ENCODE measurements at places on chromosomes 5 and 9.

GRCh38 chr5:17336054-17336453 is 118.6 kb downstream of the BASP1 start:
- no peak for DNase-seq
- no peak overlapping the region for H3K4me3 ChIP-seq
- no peaks in the 10 kb centered on the region for H3K36me3 ChIP-seq
- no peak overlapping the region for H3K27ac ChIP-seq

- no peaks in the 10 kb centered on the region for H3K27me3 ChIP-seq
- H3K36me3 ChIP-seq, result no peaks in the 10 kb centered on the region
- no peak overlapping the region for H3K27ac ChIP-seq
- no peak for DNase-seq
These were observed 353.2 kb downstream of the PRR16 start for GRCh38 chr5:120817044-120817985.

DNA sequence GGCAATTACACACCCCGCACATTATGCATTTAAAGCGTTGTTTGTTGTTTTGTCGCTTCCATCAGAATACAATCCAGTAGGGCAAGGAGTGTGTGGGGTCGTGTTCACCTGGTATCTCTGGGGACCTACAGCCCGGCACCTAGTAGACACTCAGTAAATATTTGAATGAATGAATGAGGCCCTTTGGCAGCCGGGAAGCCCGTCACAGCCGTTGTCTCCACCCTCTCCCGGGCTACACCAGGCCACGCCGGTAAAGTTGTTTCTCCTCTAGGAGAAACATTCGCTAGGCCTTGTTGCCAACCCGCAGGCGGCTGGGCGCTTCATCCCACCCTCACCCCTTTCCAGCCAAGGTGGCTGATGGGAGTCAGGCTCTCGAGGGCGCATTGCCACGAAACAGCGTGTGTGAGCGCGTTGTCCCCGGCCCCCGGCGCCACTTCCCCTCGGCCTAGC is 876 bp upstream of the JAK2 start:
- H3K27me3 ChIP-seq, result no peaks in the 10 kb centered on the region
- H3K36me3 ChIP-seq, result no peaks in the 10 kb centered on the region
- no peak for DNase-seq
- peak overlapping the region; percentile 81 for H3K27ac ChIP-seq
- peaks cover 39% of the 10 kb centered on the region for H3K4me1 ChIP-seq

- no peak overlapping the region for H3K4me3 ChIP-seq
- no peak for DNase-seq
- H3K27me3 ChIP-seq, result no peaks in the 10 kb centered on the region
- no peak overlapping the region for H3K27ac ChIP-seq
These were observed 424.6 kb downstream of the CCDC171 start for GRCh38 chr9:15977438-15977837.

DNA sequence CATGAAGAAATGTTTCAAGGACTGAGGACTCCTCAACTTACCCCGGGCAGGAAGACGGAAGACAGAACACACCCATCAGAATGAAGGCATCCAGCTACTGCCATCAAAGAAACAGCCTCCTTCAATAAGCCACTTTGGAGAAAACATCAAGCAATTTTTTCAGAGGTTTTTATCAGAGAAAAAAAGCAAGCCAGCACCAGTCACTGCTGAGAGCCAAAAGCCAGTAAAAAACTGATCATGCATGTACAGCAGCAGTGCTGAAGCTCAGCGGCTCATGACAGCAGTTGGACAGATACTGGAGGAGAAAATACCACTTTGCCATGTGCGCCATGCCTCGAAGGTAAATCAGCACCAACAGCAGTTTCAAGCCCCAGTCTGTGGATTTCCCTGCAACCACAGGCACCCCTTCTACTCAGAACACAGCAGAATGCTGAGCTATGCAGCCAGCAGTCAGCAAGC is 10.1 kb upstream of the ZNF484 start:
- H3K4me3 ChIP-seq, result no peak overlapping the region
- DNase-seq, result no peak
- H3K27ac ChIP-seq, result no peak overlapping the region
- no peaks in the 10 kb centered on the region for H3K36me3 ChIP-seq

GRCh38 chr5:137252512-137252911 is 246.6 kb downstream of the SPOCK1 start:
- no peaks in the 10 kb centered on the region for H3K4me1 ChIP-seq
- DNase-seq, result no peak
- no peaks in the 10 kb centered on the region for H3K27me3 ChIP-seq
- no peaks in the 10 kb centered on the region for H3K36me3 ChIP-seq
- no peak overlapping the region for H3K4me3 ChIP-seq

GRCh38 chr9:89234205-89235067 is 55.8 kb upstream of the SHC3 start:
- H3K36me3 ChIP-seq, result no peaks in the 10 kb centered on the region
- H3K27ac ChIP-seq, result no peak overlapping the region
- H3K4me3 ChIP-seq, result peak overlapping the region; percentile 45
- no peaks in the 10 kb centered on the region for H3K27me3 ChIP-seq

DNA sequence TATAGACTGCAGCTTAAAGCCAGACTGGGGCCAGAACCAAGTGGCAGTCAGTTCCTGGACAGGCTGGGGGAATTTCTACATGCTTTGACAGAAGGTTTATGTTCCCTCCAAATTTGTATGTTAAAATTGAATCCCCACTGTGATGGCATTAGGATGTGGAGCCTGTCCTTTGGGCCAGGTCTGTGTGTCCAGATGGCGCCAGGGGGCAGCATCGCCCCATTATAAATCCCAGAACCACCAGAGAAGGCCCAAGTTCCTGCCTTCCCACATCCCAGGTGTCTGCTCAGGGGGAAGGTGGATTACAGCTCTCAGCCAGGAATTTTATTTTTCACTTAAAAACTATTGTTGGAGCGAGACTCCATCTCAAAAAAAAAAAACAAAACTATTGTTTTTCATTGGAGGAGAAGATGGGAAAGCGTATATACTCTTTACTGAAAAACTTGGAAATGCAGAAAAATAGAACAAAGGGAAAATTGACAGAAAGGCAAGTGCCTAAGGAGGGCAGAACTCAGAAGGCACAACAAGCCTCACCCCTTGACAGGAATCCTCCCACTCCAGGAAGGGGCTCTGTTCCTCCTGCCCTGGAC is 5.0 kb downstream of the IL3 start:
- peak; percentile 65 for DNase-seq
- H3K4me3 ChIP-seq, result no peak overlapping the region

GRCh38 chr5:106454651-106455415 is 1215.9 kb downstream of the EFNA5 start:
- H3K27ac ChIP-seq, result peak overlapping the region; percentile 74
- H3K4me3 ChIP-seq, result no peak overlapping the region
- H3K4me1 ChIP-seq, result peaks cover 14% of the 10 kb centered on the region
- no peaks in the 10 kb centered on the region for H3K36me3 ChIP-seq
- DNase-seq, result peak; percentile 2
- no peaks in the 10 kb centered on the region for H3K27me3 ChIP-seq

- no peak for DNase-seq
- no peak overlapping the region for H3K4me3 ChIP-seq
- H3K27me3 ChIP-seq, result peaks cover 36% of the 10 kb centered on the region
- H3K36me3 ChIP-seq, result no peaks in the 10 kb centered on the region
These were observed 597 bp upstream of the IRX4 start for GRCh38 chr5:1883120-1883924.

- no peak for DNase-seq
- no peaks in the 10 kb centered on the region for H3K27me3 ChIP-seq
- H3K27ac ChIP-seq, result no peak overlapping the region
- no peak overlapping the region for H3K4me3 ChIP-seq
These were observed 551.9 kb downstream of the PRELID2 start for GRCh38 chr5:145283141-145283810.

GRCh38 chr5:139147483-139148087 is 50.6 kb downstream of the SIL1 start:
- H3K36me3 ChIP-seq, result no peaks in the 10 kb centered on the region
- peaks cover 30% of the 10 kb centered on the region for H3K4me1 ChIP-seq
- no peak overlapping the region for H3K4me3 ChIP-seq
- no peaks in the 10 kb centered on the region for H3K27me3 ChIP-seq
- no peak for DNase-seq

GRCh38 chr5:101482931-101483330 is 579.8 kb upstream of the ST8SIA4 start:
- no peak overlapping the region for H3K27ac ChIP-seq
- H3K4me3 ChIP-seq, result no peak overlapping the region
- H3K4me1 ChIP-seq, result no peaks in the 10 kb centered on the region
- no peak for DNase-seq

- H3K36me3 ChIP-seq, result no peaks in the 10 kb centered on the region
- no peak overlapping the region for H3K27ac ChIP-seq
- no peaks in the 10 kb centered on the region for H3K27me3 ChIP-seq
- DNase-seq, result no peak
- no peak overlapping the region for H3K4me3 ChIP-seq
These were observed 32.9 kb downstream of the SEMA4D start for GRCh38 chr9:89465001-89465451.

GRCh38 chr5:34738381-34738780 is 82.3 kb downstream of the RAI14 start:
- peaks cover 14% of the 10 kb centered on the region for H3K4me1 ChIP-seq
- no peak overlapping the region for H3K4me3 ChIP-seq
- no peaks in the 10 kb centered on the region for H3K27me3 ChIP-seq
- H3K36me3 ChIP-seq, result peaks cover 14% of the 10 kb centered on the region
- H3K27ac ChIP-seq, result no peak overlapping the region
- no peak for DNase-seq

DNA sequence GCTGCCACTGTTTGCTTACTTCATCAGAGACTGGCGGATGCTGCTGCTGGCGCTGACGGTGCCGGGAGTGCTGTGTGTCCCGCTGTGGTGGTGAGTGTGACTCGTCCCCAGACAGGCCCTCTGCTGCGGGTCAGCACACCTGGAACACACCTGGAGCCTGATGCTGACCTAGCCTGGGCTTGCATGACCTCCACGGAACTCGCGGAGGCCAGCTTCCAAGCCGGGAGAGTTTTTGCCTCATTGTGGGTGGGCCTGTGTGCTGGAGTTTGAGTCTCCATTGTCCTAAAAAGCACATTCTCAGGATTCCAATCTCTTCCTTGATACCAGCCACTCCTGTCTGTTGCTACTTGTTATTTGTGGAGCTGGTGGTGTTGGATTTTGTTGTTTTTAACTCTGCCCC is 28.1 kb downstream of the SLC22A4 start:
- H3K4me1 ChIP-seq, result no peaks in the 10 kb centered on the region
- H3K4me3 ChIP-seq, result no peak overlapping the region
- H3K27ac ChIP-seq, result no peak overlapping the region
- DNase-seq, result no peak
- no peaks in the 10 kb centered on the region for H3K36me3 ChIP-seq

DNA sequence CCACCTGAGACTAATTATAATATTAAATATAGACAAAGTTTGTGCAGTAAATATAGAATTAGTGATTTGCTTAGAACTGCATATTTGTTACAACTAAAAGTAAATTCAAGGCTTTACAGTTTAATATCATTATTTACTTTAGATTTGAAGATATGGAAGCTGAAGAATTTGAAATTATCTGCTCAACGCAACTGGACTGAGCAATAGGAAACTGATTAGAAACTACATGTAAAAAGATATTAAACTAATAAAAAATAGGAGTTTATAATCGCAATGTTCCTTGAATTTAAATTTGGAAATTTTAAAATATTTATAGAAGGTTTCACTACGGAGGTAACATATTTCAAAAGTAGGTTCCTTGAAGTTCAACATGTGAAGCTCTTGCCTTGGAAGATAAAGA is 55.2 kb downstream of the CDH10 start:
- no peaks in the 10 kb centered on the region for H3K4me1 ChIP-seq
- no peak overlapping the region for H3K4me3 ChIP-seq
- no peak overlapping the region for H3K27ac ChIP-seq
- no peaks in the 10 kb centered on the region for H3K27me3 ChIP-seq
- DNase-seq, result no peak

GRCh38 chr9:72557549-72557948 is 36.1 kb downstream of the TMC1 start:
- no peak overlapping the region for H3K4me3 ChIP-seq
- H3K36me3 ChIP-seq, result no peaks in the 10 kb centered on the region
- no peaks in the 10 kb centered on the region for H3K27me3 ChIP-seq
- H3K4me1 ChIP-seq, result peaks cover 80% of the 10 kb centered on the region
- H3K27ac ChIP-seq, result peak overlapping the region; percentile 92

GRCh38 chr5:42985129-42986037 is 54.7 kb downstream of the ANXA2R start:
- no peaks in the 10 kb centered on the region for H3K27me3 ChIP-seq
- H3K4me1 ChIP-seq, result peaks cover 55% of the 10 kb centered on the region
- peak overlapping the region; percentile 85 for H3K27ac ChIP-seq
- no peaks in the 10 kb centered on the region for H3K36me3 ChIP-seq

GRCh38 chr5:57576317-57576716 is 93.7 kb upstream of the ACTBL2 start:
- no peak for DNase-seq
- H3K27me3 ChIP-seq, result no peaks in the 10 kb centered on the region
- no peak overlapping the region for H3K27ac ChIP-seq
- H3K36me3 ChIP-seq, result no peaks in the 10 kb centered on the region
- H3K4me3 ChIP-seq, result no peak overlapping the region

GRCh38 chr9:74953235-74953751 is 581 bp upstream of the C9orf40 start:
- no peaks in the 10 kb centered on the region for H3K36me3 ChIP-seq
- peak overlapping the region; percentile 97 for H3K4me3 ChIP-seq
- H3K27ac ChIP-seq, result peak overlapping the region; percentile 60
- H3K27me3 ChIP-seq, result no peaks in the 10 kb centered on the region
- peaks cover 6% of the 10 kb centered on the region for H3K4me1 ChIP-seq

- no peaks in the 10 kb centered on the region for H3K27me3 ChIP-seq
- H3K36me3 ChIP-seq, result no peaks in the 10 kb centered on the region
- DNase-seq, result no peak
These were observed 42.1 kb downstream of the SLC46A2 start for GRCh38 chr9:112848316-112849151.

DNA sequence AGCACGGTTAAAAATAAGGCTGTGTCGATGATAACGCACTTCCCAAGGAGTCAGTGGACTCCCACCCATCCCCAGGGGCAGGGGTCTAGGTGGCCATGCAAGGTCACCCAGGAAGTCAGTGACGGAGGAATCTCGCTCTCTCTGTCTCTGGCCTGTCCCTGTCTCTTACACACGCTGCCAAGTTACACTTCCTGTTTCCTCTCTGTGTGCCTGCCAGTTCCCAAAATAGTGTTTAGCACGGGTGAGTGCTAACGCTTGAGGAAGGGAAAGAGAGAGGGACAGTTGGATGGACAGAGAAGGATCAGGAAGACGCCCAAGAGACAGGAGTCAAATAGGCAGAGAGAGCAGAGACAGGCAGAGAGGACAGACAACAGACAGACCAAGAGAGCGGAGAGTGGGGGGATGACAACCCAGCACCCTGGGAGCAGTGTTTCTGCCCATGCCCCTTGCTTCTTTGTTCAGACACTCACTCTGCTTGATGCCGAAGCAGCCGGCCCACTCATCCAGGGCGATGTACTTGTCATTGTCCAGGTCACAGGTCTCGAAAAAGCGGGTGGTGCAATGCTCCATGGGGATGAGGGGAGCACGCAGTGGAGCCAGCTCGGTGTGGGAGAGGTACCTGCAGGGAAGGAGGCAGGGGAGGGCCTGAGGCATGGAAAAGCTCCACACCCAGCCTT is 23.0 kb downstream of the SPARC start:
- H3K27me3 ChIP-seq, result no peaks in the 10 kb centered on the region
- H3K27ac ChIP-seq, result no peak overlapping the region
- DNase-seq, result no peak
- no peaks in the 10 kb centered on the region for H3K36me3 ChIP-seq

DNA sequence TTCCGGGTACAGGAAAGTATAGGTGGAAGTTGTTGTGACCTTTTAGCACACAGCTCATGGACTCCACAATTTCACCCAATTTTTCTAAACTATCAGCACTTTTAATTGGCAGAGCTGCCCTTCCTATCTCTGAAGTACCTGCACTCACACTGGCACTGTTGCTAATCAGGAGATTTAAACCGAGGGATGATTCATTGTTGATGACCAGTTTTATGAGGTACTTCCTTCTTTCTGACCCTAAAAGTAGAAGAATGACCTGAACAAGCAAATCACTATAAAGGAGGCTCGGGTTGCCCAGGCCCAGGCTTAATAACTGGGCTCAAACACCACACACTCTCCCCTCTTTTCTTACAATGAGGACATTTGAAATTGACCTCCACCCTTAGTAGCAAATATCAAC is 105.9 kb downstream of the KCNN2 start:
- no peak for DNase-seq
- H3K4me3 ChIP-seq, result no peak overlapping the region
